ENCODE measurements at places on chromosomes 1 and 21.
A peak's percentile ranks its signal among the peaks of the same experiment; 100 is the strongest.

- no peak for DNase-seq
These were observed 31.6 kb upstream of the IL20 start for GRCh38 chr1:206833801-206834200.

DNA sequence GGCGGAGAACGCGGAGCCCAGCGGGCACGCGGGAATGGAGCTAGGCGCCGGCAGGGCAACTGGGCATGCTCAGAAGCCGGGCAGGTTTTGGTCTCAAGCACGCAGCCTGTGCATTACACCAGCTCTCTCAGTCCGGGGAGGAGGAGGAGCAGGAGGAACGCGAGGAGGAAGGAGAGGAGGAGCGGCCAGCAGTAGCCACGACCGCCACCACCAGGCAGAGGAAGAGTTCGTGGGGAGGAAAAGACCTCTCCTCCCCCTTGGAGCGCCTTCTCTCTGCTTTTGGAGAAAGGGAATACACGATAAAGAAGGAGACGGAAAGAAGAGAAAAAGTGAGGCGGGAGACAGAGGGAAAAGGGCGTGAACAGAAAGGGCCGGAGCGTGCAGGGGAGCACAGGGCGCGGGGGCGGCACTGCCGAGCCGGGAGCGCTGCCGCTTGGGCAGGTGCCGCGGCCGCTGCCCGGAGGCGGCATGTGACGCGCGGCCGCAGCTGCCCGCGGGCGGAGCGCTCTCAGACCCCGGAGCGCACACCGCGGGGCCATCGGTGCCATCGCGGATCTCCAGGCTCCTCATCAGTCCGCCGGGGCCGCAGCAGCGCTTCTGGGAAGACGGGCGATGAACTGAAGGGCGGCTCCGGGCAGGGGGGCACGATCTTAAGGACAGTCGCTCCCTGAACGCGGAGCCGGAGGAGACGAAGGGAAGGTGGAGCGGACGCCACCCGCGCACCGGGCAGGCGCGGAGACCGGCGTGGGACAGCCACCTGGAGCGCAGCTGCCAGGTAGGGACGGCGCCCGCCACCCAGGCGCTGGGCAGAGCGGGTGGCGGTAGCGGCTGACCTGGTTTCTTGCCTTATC is at the start of gene CHRM3:
TSS of gene CHRM3 (plus strand) at position 116 of the 851 bp plus-strand sequence. CDS start 520,884 bp downstream, outside the sequence.
- DNase-seq, result no peak

DNA sequence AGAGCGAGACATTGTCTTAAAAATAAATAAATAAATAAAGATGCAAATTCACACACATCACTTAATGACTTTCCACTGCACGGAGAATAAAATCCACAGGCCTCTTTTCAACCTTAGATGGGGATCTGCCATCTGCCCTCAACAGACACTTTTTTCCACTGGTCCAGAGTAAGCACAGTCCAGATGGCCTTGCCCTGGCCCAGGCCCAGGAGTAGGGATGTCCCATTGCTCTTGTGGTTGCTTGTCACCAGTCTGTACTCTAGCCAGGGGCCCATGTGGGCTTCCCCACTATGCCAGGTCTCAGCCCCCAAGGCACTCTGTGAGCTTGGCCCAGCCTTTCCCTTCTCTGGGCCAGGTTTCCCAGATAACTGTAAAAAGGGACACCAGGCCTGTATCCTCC is 17.4 kb downstream of the PLOD1 start:
- no peak for DNase-seq

DNA sequence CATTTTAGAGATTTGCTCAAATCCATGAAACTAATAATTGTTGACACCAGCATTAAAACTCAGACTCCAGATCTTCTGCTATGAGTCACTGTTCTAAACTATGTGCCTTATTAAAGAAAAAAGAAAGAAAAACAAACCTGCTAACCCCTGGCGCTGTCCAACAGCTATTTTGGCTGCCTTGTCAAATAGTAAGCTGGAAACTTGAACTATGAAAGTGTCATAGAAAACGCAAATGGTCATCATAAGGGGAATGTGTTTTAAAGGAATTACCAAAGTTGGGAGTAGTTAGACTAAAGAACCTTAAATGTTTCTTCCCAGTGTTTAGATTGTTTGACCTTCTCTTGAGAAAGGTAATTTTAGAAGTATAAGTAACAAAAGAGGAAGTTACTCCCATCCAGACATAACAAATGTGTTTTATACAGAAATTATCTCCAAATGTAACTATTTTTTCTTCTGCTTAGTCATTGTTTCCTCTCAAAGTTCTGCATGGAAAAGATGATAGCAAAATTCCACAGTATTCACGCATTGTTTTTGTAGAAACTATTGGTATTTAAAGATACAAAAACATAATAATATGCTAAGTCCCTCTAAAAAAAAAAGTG is 272.4 kb downstream of the TPR start:
- peak; percentile 4 for DNase-seq

DNA sequence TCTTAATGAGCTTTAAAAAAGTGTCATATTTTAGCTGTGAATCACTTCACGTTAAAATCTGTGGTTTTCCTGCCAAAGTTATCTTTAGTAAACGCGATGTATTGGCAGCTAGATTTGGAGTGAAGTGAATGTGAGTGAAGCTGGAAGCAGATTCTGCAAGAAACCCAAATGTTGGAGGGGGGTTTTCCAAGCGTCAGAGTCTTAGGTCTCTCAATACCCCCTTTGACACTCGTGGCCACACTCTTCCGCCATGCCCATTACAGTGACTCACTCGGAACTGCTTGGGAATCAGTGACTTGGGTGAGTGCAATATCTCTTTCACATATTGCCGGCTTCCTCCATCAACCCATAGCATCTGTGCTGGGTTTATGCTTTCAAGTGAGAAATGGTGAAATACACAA is 17.5 kb downstream of the B3GALT5 start:
- DNase-seq, result no peak

GRCh38 chr21:22120616-22121266 is 1122.5 kb downstream of the NCAM2 start:
- no peak for DNase-seq

- DNase-seq, result no peak
These were observed 301.4 kb downstream of the TPR start for GRCh38 chr1:186073697-186074096.

DNA sequence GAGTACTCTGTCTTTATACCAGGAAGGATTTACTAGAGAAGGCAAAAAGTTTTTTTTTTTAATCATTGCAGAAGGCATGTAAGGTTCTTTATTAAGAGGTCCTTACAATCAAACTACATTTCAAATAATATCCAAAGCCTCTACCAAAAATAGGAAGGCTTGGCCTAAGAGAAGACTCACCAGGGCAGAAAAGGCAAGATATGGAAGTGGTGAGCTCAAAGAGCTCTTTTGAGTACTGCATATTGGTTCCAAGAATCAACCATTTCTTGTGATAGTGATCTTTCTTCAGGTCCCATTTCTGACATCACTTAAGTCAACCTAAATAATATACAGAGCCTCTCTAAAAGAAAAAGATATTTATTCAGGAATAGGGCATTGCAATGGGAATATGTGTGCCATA is 153.2 kb downstream of the FASLG start:
- DNase-seq, result no peak

DNA sequence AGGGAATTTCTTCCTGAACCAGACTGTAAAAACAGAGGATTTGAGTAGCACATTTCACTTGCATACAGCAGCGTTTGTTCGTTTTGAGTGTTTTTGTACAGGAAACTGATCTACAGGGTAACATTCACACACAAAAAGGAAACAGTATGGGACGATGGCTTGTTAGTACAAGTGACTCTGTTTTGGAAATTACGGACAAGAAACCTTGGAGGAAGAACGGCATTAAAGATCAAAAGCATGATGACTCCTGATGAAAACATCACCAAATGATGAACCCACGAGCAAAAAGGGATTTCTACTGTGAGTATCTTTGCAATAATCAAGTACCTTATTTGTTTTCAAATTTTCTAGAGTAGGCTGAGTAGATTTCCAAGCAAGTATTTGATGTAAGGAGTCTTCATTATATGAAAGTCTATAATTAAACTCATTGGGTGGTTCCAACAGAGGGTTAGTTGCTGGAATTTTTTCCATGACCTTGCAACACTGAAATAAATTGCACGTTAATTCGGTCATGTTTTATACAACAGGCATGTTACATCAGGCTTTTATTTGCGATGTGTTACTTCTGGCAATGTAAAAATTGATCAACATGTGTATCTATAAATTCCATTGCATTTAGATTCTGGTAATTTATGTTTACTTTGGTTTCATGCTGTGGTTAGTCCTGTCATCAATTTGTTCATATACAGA is 76.7 kb upstream of the KCNK2 start:
- no peak for DNase-seq

DNA sequence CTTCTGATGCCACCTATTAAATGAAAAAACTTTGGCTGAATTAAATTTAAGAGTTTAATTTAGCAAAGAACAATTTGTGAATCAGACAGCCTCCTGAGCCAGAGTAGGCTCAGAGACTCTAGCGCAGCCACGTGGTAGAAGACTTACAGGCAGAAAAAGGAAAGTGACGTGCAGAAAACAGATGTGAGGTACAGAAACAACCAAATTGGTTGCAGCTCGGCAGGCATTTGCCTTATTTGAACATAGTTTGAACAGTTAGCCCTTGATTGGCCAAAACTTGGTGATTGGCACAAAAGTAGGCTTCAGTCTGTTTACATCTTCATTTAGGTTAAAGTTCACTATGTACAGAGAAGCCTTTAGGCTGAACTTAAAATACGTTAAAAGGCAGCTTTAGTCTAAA is 22.9 kb downstream of the TCP10L start:
- peak; percentile 75 for DNase-seq

- no peak for DNase-seq
These were observed 3.5 kb downstream of the GRHL3 start for GRCh38 chr1:24322470-24323177.

- no peak for DNase-seq
These were observed 95.6 kb upstream of the JUN start for GRCh38 chr1:58879464-58879863.

DNA sequence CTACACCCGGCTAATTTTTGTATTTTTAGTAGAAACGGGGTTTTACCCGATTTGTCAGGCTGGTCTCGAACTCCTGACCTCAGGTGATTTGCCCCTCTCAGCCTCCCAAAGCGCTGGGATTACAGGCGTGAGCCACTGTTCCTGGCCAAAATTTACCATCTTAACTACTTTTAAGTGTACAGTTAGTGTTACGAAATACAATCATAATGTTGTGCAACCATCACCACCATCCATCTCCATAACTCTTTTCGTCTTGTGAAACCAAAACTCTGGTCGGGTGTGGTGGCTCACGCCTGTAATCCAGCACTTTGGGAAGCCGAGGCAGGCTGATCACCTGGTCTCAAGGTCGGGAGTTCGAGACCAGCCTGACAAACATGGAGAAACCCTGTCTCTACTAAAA is 14.1 kb upstream of the ZBTB40 start:
- no peak for DNase-seq
